Sigmoid colon (tissue), 7 donors: ENCODE measurements at places on chromosomes 7 and 10. TPM values are rescaled to one million over a fixed set of nuclear protein-coding genes. Genes with fewer than 3 reads are reported as not detected.

Gene PTN
- 31.0 TPM for total RNA-seq

Gene NXPH1
- total RNA-seq = not detected

Gene EBLN1
- total RNA-seq = not detected

Gene NPSR1
- total RNA-seq = not detected
